ENCODE measurements at places on chromosomes 3 and 15.

- no peak for DNase-seq
These were observed 294.2 kb upstream of the TBL1XR1 start for GRCh38 chr3:177491296-177492032.

DNA sequence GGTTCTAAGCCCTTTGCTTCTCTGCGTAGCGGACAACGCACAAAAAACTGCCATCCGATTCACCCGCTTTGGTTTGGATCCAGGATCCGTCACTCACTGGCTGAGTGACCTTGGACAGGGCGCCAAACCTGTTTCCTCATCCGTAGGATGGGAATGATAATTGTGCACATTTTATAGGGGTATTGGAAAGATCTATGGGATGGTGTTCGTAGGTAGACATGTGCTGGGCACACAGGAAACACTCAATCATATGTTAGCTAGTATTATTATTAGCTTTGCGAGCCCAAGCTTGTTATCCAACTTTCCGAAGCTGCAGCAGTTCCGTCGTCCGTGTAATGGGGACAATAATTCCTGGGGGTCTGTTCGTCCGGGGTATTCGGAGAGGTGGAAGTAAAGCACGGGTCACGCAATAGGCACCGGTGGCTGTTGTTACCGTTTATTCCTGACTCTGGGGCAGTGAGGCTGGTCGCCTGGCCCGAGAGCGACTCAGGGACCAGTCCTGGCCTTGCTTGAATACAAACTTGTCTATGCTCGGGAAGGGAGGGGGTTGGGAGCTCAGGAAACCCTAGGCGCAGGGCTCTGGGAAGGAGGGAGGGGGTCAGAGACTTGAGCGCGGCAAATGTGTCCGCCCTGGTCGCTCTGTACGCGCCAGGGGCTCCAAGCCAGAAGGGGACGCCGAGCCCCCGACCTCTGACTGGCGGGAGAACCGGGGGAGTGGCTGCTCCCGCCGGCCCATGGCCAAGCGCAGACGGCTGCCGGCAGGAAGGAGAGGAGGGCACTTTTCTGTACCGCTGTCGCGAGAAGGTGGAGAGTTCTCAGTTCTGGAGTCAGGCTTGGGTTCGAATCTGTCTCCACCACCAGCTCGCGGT is 1.3 kb downstream of the SPSB4 start:
- peak; percentile 75 for DNase-seq

GRCh38 chr15:42921342-42921731 is 759 bp upstream of the TTBK2 start:
- DNase-seq: no peak

GRCh38 chr3:24149032-24149431 is 203.9 kb downstream of the NR1D2 start:
- DNase-seq: no peak

GRCh38 chr3:129343643-129344360 is 65.1 kb downstream of the HMCES start:
- DNase-seq: no peak

- no peak for DNase-seq
These were observed 63.8 kb downstream of the KCNAB1 start for GRCh38 chr3:156184156-156184555.

GRCh38 chr3:17195856-17196604 is 311.3 kb downstream of the PLCL2 start:
- no peak for DNase-seq

Measured in SK-N-DZ (cell line).